ENCODE measurements at places on chromosomes 2 and 18.

- DNase-seq: no peak
Observed at GRCh38 chr2:24508878-24509277, 17.8 kb downstream of the NCOA1 start.

DNA sequence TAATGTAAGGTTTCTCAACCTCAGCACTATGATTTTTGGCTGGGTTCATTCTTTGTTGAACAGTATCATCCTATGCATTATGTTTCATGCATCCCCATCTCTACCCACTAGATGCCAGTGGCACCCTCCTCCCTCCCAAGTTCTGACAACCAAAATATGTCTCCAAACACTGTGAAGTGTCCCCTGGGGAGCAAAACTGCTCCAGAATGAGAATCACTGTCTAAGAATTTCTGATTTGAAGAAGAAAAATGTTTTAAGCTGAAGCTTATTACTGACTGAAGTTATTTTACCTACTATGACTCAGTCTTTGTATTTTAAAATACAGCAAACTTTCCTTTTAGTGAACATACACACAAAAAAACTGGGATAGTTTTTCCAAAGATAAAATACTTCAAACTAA is 3.4 kb downstream of the THADA start:
- DNase-seq: no peak

DNA sequence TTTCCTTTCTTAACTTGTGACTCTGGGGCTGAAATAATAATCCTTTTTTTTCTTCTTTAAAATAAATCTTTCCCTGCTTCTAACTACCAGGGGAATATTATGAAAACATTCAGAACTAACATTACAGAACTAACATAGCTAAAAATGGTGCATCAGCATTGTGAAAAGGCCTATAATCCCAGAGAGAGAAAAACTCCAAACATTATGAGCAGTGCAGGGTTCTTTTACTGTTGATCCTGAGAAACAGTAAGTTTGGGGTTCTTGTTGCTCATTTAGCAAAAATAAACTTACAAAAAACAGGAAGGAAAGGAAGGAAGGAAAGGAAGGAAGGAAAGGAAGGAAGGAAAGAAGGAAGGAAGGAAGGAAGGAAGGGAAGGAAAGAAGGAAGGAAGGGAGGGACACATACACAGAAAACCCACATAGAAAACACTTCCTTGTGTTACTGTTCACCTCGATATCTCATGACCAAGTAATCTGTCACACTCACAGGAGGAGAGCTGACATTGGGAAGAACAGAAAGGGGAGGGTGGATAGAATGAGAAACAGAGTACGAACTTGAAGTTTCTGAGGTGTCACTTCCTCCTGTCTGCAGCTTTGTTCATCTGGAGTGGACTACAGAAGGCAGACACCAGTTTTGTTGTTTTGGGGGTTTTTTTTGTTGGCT is 18.4 kb upstream of the PIK3C3 start:
- DNase-seq: no peak

DNA sequence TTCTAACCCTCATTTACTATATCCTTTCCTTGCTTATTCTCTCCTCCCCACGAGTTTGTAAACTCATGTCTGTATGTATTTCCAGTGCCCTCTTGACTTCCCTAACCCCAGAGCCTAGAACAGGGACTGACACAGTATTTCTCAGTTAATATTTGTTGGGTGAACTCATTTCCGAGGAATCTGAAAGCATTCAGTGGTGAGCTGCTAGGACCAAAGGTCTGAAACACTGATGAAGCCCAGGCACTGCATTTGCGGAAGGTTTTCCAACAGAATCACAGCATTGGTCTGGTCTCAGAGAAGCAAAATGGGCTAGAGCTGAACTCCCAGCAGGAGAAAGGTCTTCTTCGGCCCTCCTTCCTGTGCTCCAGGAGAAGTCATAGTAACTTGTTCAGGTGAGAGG is 56.8 kb downstream of the SOX11 start:
- DNase-seq: no peak

GRCh38 chr18:21459706-21460286 is 140.7 kb downstream of the ESCO1 start:
- no peak for DNase-seq

DNA sequence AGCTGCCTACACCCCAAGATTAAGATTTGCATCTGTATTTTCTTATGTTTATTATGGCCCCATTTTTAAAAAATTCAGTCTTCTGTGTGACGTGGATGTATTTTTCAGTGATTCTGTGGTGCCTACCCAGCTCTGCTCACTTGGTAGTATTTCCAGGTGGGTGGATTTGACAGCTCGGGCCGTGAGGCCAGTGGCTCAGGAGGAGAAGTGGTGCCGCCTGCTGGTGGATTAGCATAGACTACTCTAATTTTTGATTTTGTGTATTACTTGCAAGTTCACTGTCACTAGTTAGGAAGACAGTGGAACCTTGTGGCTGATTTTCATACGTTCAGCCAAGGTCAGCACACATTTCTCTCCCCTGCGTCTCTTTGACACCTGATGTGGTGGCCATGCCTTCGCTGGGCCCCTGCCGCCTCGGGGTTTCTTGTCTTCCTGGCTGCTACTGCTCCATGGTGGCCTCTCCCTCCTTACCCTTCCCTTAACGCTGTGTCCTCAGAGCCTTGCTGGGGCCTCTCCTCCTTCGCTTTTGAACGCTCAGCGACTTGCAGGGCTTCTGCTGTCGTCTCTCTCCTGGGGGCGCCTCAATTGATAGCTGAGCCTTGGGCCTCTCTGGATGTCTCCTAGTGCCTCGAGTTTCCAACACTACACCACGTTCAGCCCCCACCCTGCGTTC is 89.4 kb downstream of the DGKD start:
- no peak for DNase-seq

GRCh38 chr18:73696171-73696570 is 451.5 kb downstream of the FBXO15 start:
- no peak for DNase-seq

DNA sequence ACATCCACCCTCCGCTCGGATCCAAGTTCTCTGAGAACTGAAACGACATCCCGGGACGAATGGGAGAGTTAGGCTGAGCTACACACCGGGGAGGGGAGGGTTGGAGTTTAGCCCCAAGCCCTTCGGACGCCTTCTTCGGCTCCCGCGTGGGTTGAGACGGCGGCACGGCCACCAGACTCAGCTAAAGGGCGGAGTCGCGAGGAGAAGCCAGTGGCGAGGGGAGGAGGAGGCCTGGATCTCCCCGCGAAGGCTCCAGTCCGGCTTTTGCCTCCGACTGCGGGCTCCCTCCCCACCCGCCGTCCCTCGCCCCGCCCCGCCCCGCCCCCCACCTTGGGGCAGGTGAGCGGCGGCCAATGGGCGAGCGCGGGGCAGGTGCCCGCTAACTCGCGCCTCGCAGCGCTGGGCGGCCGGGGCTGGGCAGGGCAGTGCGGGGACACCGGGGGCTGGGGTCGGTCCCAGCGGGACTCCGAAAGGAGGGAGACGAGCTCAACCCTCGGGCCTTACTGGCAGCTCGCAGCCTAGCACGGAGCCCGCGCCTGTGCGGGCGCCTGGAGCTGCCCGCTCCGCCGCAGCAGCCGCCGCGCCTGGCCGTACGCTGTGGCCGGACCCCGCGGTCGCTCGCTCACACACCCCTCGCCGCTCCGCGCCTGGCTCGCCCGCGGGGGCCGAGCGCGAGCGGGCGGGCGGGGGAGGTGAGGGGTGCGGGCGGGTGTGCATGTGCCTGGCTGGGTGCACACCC is at the start of gene EMX1:
TSS of gene EMX1 (plus strand) at position 382 of the 739 bp plus-strand sequence. CDS start at position 716, 334 bp downstream.
- no peak for DNase-seq

DNA sequence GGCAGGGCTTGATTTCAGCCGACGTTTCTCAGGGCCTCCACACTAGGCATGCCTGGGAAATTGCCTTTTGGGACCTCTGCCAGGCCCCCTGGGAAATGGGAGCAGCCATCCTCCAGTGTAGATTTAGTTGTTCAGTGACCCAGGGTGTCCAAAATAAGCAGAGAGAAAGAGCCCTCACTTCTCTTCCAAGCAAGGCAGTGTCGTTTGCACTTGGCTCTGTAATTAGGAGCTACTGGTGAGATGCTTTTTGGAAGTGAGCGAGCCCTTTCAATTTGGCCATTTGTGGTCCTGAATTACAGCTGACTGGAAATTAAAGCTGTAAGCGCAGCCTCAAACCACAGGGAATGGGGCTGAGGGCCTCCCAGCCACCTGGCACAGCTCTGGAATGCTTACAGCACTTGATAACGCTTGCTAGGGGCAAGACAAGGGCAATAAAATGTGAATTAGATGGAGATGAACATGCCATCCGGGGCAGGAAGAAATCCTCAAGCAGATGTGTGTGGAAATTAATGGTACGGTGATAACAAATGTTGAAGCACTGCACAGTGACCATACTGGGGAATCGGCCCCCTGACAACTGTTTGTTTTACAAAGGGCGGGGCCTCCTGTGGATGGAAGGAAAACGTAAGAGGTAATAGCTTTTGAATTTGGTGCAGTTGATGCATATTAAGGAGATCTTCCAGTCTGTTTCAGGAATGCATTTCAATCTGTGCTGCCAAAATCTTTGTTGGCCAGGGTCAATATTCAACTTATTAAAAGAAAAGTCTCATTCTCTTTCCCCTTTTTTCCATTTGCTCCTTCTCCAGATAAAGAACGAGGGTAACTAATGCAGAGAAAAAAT is 173.1 kb downstream of the UXS1 start:
- no peak for DNase-seq

DNA sequence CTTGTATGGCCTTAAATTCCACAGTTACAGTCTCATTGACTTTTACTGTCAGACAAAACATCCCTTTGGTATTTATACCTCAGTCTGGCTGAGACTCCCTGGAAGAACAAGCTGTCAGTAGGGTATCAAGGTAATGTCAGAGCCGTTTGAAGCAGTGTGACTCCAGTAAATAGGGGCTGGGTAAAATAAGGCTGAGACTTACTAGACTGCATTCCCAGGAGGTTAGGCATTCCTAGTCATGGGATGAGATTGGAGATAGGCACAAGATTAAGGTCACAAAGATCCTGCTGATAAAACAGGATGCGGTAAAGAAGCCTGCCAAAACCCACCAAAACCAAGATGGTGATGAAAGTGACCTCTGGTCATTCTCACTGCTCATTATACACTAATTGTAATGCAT is 219.5 kb upstream of the SKOR2 start:
- no peak for DNase-seq

GRCh38 chr2:64992990-64993389 is 3.8 kb downstream of the SLC1A4 start:
- no peak for DNase-seq

- DNase-seq: no peak
Observed at GRCh38 chr18:59562751-59563150, 134.5 kb downstream of the CCBE1 start.

Measured in cortex of kidney (tissue), 1 donor.